ENCODE measurements at places on chromosomes 5 and 9.

DNA sequence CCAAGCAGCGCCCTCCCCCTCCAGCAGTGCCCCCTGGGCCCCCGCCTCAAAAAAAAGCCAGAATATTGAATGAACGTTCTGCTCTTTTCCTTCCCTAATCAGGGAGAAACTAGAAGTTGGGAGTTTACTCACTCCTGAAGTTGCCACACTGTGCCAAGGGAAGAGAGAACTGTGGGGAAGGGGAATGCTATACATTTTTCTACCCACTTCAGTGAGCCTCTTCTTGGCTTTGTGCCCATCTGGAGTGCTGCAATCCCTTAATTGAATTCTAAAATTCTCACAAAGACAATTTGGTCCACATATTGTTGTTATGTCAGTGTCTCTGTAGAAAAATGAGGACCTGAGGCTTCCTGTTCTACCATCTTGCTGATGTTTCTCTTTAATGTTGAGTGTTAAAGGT is 443.7 kb downstream of the DIRAS2 start:
- no peak for DNase-seq

GRCh38 chr5:10667431-10668057 is 93.5 kb downstream of the DAP start:
- no peak for DNase-seq

- no peak for DNase-seq
Measured at GRCh38 chr5:59746241-59746765, 147.2 kb downstream of the PDE4D start.

DNA sequence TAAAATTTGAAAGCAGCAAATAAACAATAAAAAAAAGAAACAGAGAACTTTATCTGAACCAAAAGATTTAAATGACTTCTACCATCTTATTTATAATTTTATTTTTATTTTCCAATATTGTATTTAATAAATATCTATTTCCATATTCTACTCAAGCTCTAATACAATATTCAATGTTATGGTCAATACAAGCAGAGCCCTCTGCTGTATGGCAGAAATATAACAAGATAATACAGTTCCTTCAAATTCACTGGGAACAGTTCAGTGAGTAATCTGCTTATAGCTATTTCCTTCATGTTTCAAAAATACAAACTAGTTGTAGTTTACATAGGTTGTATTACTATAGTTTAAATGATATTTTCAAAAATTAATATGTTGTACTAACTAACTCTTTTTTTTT is 332.7 kb downstream of the PRDM9 start:
- no peak for DNase-seq
